SK-N-MC (cell line): ENCODE measurements at places on chromosomes 16 and 17.
A peak's percentile ranks its signal among the peaks of the same experiment; 100 is the strongest.

DNA sequence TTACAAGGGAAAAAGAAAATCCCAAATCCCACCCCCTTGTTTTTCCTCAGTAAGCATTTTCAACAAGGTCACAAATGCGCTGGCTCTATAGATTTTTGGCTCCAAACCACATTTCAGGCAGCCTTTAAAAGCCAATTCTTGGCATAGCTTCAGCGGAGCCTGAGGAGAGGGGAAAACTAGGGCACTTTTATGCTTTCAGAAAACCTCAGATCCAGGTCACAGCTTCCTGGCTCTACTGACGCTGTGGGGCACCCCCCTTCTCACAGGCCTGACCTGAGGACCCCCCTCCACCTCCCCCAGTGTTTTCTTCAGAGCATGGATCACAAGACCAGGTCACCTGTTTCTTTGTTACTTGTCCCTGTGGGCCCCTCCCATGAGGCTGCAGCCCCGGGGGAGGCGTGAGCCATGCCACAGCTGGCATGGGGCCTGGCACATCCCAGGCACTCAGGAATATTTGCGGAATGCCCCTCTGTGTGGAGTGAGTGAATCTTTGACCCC is 30.1 kb upstream of the MTSS2 start:
- no peak for DNase-seq

DNA sequence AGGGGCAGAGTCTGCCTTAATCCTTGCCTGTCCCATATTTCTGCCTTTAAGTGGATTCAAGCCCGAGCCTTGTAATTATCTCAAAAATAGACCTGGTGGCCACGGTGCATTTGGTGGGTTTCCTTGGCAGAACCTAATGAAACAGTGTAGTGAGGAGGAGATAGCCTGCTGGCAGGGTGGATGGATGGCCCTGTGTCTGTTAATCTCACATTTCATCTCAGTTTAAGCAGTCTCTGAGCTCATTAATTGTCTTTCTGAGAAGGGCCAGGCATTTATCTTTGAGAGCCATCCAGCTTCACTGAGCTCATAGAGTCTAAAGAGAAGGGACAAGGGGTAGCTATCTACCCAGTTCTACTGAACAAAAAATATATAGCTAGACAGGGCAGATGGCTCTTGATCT is 364.0 kb upstream of the EEF2KMT start:
- DNase-seq = no peak

- DNase-seq = no peak
These were observed 16.9 kb upstream of the GLIS2 start for GRCh38 chr16:4298761-4299522.

DNA sequence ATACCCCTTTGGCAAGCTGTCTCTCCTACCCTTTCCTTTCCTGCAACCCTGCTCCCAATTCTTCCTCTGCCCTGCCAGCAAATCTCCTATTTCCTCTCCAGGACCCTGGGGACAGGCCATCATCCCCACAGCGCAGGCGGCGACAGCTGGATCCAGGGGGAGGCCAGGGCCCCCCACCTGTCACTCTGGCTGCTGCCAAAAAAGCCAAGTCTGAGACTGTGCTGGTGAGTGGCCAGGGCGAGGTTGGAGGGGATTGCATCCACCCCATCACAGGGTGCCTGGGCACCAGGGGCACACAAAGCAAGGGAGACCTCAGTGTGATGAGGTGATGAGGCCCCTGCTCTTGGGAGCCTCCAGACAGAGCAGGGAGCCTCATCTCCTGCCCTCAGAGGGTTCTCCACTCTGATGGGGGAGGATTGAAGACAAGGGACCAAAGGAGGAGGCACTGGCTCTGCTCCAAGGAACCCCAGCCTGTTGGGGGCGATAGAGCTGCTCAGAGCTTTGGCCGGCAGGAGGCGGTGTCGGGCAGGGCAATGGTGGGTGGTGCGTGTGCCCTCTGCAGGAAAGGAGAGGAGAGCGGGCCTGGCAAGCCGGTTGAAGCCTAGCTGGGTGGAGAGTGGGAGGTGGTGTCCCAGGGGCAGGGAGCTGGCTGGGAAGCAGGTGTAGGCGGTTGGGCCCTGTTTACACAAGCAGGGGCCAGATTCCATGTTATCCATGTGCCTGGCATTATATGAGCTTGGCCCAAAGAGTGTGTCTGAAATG is 15.6 kb upstream of the PDK2 start:
- no peak for DNase-seq

DNA sequence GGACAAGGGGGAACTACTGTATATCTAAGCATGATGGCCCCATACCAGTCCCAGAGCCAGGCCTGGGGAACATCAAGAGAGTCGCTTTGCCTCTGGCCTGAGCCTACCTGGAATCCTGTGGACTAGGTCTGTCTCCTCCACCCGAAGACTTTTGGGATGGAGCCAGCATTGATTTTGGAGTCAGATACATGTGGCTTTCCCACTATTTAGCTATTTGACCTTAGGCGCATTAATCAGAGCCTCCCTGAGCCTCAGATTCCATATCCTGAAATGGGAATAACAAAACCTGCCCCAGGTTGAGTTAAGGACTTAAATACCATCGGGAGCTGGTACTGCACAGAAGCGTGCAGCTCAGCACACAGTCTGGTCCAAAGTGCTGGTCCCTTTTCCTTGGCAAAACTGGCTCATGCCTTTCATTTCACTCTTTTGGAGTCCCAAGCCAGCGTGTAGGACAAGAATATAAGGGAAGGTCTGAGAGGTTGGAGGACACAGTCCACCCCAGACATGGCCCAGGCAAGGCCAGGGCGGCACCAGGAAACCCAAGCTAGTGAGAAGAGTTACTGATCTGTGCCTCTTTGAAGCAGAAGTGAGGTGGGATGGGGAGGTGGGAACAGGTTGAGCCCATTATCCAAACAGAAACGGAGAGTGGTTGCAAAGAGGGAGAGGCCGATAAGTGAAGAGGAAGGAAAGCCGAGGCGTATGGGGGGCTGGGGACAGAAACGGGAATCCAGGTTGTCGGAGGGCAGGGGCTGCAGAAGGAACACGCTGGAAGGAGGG is 986 bp downstream of the FA2H start:
- no peak for DNase-seq

GRCh38 chr16:10490141-10490540 is 90.3 kb downstream of the EMP2 start:
- no peak for DNase-seq

- no peak for DNase-seq
These were observed at the start of gene SPN for GRCh38 chr16:29663016-29663806. Gene SPN, plus strand, starts transcription at chr16:29663247. Its CDS starts 482 bp downstream, at chr16:29663729.

DNA sequence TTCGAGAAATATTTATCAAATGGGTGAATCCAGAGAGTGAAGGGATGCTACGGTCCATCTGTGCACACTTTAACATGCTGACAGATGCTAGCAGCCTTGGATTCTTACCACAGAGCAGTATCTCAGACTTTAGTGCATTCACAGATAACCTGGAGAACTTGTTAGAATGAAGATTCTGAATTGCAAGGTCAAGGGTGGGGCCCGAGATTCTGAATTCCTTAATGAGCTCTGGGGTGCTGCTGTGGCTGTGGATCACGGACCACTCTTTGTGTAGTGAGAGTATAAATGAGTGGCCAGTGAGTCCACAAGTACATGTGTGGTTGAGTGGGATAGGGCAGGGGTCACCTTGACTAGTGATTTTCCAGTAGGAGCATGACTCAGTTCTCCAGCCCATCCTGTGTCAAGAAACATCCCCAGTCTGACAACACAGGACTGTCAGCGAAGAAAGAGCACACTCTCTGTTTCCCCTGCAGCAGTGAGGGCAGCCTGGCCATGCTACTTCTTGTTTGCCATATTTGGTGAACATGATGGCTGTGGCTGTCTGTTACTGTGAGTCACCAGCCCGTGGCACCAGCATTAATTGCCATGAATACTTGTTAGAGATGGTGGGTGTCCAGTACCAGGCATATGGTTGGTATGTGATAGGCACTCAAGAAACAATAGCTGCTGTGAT is 13.0 kb upstream of the SALL1 start:
- no peak for DNase-seq

DNA sequence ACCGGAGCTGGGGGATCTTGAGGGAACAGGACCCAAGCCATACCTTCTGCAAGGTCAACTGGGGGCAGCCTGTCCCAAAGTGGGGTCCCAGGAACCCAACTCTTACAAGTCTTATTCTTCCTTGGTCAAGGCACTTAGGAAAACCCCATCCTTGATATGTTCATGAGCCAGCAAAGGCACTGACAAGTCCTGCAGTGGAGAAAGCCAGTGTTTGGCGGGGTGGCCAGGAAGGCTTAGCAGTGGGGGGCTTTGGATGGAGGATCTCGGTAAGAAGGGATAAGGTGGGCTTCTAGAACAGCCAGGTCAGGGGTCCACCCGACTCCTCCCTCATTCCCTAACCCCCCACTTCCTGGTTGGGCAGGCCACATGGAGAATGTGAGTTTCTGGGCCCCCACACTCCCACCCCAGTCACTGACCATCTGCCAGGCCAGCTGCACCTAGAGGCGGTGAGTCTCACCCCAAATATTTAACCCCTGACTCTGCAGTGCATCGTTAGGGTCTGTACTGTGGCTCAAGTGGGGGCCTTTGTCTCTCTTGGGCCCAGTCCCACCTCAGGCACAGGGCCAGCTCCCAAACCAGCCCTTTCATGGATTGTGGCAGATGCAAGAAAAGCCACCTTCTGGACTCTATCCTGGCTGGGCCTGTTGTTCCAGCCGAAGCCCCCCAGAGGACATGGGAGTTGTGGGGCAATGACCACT is 22.3 kb downstream of the PPL start:
- no peak for DNase-seq

DNA sequence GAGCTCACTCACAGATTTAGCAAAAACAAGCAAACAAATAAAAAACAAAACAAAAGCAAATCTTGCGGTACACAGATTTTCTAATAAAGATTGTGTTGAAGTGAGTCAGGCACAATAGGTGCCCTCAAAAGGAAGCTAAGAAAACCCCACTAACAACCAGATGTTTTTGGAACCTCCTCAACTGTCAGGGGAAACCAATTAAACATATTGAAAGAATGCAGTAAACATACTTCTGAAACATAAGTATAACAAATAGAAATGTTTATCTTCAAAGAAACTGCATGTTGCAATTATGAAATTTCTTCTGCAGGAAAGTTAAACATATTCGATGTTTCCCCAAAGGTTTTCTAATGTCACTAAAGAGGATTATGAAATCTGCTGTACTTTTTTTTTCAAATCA is 110.5 kb upstream of the CORO6 start:
- no peak for DNase-seq

GRCh38 chr17:38447502-38448085 is 19.3 kb downstream of the ARHGAP23 start:
- DNase-seq = no peak

DNA sequence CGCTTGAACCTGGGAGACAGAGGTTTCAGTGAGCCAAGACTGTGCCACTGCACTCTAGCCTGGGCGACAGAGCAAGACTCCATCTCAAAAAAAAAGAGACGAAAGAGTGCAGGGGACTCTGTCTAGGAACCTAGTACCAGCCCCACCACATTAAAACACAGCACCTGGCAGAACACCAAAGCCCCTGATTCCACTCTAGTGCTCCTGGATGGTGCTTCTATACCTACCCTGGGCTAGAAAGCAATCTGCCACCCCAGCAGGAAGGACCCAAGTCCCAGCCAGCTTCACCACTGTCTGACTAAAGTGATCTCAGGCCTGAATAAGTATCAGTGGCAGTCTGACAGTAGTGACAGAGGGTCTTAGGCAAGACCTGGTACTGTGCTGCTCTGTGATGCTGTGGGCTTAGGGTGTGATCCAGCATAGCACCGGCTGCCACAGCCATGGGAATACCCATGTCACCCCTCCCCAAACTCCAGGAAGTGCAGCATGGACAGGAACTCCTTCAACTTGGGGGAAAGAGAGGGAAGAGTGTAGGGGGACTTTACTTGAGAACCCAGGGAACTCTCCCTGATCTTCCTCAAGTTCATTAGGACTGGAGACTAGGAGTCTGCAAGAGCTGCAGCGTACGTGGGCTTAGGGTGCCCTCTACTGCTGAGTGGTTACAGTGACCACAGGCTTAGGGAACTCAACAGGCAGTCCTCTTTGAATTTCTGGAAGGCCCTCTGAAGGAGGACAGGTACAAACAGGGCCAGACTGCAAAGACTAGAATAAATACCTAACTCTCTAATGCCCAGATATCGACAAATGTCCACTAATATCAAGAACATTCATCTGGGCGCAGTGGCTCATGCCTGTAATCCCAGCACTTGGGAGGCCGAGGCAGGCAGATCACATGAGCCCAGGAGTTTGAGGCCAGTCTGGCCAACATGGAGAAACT is 30.0 kb upstream of the RNF43 start:
- peak; percentile 62 for DNase-seq

DNA sequence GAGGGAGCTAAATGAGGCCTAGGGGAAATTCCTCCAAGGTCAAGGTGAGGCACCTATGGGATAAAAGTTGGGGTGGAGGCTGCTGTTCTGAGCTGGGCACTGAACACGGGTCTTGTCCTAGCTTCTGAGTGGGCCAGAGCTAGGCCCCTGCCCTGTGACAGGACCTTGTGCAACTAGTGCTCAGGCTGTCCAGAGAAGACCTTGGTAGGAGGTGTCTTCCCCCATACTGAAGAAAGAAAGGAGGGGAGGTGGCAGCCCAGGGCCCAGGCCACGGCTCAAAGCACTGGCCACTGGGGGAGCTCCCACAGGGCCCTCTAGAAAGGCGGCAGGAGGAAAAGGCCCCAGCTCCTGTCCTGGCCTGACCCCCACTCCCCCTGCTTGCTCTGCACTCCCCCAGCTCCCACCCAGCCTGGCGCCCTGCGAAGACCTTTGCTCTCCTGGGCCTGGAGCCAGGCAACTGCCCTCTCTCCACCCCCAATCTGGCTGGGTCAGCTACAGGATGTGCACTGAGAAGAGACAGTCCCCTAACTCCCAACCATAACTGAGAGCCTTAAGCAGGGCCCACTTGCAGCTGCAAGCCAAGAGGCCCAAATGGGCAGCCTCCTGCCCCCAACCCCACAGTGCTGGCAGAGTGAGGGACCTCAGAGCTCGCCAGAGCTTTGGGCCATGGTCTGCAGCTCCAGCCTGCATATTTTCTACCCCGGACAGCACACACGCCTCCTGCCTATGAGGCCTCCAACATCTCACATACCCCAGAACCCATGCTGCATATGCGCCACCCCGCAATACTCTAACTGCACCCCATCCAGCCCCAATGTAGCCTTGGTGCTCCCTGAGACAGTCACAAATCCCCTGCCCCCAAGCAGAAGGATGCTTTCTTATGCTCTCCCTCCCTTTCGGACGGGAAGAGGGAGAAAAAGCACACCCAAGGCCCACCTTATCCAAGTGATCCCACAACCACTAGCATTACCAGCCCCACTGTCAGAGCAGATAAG is 15.3 kb downstream of the HSD11B2 start:
- DNase-seq = no peak

DNA sequence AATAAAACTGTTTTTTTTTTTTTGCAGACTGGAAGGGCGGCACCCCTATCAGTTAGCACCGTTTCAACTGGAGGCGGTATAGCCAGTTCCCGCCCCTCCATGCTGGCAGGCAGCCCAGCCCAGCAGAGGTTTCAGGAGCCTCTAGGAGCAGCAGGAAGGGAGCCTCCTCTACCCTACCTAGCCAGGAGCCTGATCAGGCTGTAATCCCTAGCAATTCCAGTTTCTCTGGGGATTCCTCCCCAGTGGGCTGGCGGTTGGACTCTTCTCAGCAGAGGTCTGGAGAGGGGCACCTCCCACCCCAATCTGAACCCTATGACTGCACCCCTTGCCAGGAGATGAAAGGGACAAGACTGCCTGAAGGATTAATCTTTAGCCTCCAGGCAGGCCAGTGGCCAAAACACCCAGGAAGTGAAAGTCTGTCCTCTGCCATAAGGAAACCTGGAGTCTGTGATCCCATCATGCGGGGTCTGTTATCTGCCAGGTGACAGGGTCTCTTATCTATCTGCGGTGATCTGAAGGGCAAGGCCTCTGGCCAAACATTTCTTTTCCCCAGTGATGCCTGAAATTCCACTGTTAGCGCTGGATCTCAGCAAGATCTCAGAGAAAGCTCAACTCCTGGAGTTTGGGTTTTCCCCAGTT is 4.9 kb upstream of the CDH1 start:
- no peak for DNase-seq
